ENCODE measurements at places on chromosomes 7 and 10.

DNA sequence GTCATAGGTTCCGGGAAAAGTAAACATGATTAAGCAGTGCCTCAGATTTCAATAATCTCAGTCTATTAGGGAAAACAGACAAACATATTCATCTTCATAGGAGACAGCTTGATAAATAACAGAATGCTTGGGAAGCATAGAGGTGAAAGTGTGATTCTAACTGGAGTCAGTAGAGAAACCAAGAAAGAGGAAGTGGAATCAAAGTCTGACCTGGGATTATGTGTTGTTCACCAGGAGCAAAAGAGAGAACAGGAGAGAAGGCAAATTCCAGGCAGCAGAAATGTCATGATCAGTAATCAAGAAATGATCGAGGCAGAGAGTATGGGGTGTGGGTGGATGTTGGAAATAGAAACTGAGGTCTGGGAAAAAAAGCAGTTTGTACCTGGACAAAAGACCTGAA is 43.7 kb downstream of the DGKB start:
- no peak for DNase-seq

DNA sequence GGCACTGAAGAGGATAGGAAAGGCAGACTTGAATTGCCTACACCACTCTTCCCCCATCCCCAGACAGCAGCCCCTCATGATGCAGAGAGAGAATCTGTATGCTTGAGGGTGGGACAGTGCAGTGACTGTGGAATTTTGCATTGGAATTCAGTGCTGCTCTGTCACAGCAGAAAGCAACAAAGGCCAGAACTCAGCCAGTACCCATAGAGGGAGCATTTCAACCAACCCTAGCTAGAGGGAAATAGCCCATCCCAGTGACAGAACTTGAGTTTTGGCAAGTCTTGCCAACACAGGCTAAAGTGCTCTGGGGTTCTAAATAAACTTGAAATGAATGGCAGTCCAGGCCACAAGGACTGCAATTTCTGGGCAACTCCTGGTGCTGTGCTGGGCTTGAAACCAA is 80.4 kb downstream of the TES start:
- DNase-seq, result no peak

DNA sequence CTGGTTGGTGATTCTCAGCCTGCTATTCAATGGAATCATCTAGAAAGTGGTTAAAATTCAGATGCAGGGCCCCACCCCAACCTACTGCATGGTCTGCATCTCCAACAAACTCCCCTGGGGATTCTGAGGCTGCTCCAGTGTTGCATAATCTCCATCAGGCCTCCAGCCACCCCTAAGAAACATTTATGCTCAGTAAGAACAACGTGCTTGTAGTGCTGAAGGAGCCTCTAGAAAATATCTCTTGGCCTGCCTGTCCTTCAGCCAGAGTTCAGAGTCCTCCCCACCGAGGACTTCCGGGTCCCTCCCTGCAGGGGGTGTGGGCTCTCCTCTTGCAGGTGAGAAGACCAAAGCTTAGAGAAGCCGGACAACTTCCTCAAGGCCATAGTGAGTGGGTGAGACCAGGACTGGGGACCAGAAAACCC is 159.8 kb downstream of the SH3PXD2A start:
- DNase-seq, result no peak

GRCh38 chr7:106679153-106679931 is 18.4 kb upstream of the CCDC71L start:
- peak; percentile 27 for DNase-seq

- no peak for DNase-seq
These were observed 560.8 kb downstream of the POM121L12 start for GRCh38 chr7:53596230-53596629.

DNA sequence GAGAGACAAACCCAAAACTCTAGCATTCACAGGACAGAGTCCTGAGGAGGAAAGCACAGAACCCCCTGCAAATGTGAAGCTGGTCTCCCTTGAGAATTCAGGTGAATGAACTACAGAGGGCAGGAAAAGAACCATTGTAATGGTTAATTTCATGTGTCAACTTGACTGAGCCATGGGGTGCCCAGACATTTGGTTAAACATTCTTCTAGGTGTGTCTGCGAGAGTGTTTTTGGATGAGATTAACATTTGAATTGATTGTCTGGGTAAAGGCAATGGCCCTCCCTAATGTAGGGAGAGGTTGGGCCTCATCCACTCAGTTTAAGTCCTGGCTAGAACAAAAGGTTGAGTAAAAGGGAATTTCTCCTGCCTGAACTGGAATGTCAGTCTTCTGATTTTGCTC is 15.7 kb upstream of the CDK1 start:
- no peak for DNase-seq

DNA sequence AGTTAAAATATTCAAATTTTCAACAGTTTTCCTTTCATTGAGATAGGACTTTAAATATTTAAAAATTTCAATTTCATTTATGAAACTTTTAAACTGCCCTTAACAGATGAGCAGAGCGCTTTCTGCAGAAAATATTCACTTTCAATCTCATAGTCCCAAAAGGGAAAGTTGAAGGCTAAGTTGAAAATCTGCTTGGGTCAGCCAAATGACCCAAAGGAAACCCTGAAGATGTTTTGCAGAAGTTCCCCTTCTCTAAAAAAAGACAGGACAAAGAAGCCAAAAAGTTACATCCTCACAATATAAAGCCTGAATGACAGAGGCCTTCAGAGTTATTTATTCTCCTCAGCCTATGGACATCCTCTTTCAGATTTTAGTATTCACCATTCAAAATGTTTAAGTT is 17.6 kb upstream of the SCIN start:
- DNase-seq, result no peak
